ENCODE measurements at places on chromosomes 16 and 17.

DNA sequence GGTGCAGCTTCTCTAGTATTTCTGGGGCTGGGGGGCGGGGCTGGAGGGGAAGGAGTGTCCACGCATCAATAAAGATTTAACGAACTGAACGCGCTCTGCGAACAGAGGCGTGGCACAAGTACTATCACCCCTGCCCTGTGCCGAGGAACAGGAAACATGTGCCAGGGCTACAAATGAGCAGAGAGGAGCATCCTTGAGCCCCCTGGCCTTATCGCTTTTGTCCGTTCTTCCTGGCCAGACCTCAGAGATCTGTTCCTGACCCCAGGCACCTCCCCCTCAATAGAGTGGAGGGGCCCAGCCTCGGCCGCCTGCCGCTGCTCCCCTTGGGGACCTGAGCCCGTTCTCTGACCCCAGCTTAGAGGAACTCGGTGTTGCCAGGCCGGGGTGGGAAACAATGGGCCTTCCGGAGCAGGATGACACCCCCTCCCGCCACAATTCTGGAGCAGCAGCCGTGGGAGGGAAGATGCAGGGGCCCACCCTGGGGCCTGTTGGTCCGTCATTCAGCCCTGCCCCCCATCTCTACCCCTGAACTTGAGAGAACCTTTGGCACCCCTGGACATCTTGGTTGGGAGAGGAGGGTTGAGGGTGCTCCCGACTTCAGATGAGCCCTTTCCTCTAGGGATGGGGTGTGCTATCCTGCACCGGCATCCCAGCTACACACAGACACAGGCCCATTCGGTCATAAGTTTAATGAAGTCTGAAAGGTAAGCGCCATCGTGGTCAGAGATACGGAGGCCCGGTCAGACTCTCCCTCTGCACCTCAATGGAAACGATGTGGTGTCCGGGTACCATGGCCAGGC, 1.1 kb downstream of the NAA38 start:
- H3K36me3 ChIP-seq, result peaks cover 26% of the 10 kb centered on the region
- peak; percentile 57 for DNase-seq
- no peak overlapping the region for H3K27ac ChIP-seq
- peaks cover 36% of the 10 kb centered on the region for H3K4me1 ChIP-seq
- no peak overlapping the region for H3K4me3 ChIP-seq

DNA sequence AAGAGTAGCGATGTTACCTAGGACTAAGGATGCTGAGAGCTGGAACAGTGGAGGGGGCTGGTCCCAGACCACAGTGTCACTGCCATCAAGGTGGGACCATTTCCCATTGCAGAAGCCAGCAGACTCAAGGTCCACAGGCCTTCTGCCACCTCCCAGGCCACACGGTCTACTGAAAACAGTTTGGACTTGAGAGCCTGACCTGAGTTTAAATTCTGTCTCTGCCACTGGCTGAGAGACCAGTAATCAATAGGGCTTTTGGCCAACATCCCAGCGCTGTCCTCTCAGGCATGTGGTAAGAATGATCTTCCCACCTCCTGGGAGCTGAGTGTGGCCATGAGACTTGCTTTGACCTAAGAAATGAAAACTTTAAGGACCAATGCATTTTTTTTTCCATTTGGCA, 331.4 kb upstream of the CDH5 start:
- no peak overlapping the region for H3K27ac ChIP-seq
- DNase-seq, result no peak
- H3K36me3 ChIP-seq, result no peaks in the 10 kb centered on the region
- no peak overlapping the region for H3K4me3 ChIP-seq
- no peaks in the 10 kb centered on the region for H3K27me3 ChIP-seq

DNA sequence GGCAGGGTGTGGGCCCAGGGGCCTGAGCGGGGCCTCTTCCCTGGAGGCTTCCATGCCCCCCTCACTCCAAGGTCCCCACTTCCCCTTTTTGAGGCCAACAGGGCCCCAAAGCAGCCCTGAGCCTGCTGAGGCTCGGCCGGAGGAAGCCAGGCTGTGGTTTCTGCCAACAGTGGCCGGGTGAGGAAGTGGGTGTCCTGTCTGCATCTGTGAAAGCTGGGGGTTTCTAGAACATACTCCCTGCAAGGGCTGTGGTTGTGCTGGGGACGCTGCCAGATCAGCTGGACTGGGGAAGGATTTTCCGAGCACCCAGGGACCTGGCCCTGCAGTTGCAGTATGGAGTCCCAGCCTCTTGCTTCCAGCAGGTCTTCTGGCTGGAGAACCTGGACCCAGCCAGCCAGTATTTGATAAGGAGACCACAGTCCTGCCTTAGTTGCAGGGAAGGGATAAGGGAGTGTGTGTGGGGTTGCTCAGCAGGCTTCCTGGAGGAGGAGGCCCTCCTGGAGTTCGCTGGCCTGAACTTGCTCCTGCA, 15.7 kb downstream of the ADCY7 start:
- H3K27me3 ChIP-seq, result no peaks in the 10 kb centered on the region
- peaks cover 42% of the 10 kb centered on the region for H3K36me3 ChIP-seq
- H3K4me1 ChIP-seq, result peaks cover 87% of the 10 kb centered on the region

- no peak overlapping the region for H3K4me3 ChIP-seq
- no peak for DNase-seq
- peaks cover 11% of the 10 kb centered on the region for H3K36me3 ChIP-seq
- peak overlapping the region; percentile 22 for H3K27ac ChIP-seq
- H3K27me3 ChIP-seq, result no peaks in the 10 kb centered on the region
Measured at GRCh38 chr17:75348386-75349012, 57.0 kb downstream of the GRB2 start.

- no peak for DNase-seq
- no peak overlapping the region for H3K27ac ChIP-seq
- H3K4me1 ChIP-seq, result no peaks in the 10 kb centered on the region
- H3K36me3 ChIP-seq, result no peaks in the 10 kb centered on the region
- no peak overlapping the region for H3K4me3 ChIP-seq
Measured at GRCh38 chr17:68851890-68852289, 103.3 kb downstream of the ABCA8 start.
